Activated naive CD8-positive, alpha-beta T cell treated with anti-CD3 and anti-CD28 coated beads, Interleukin-2, amount 50 U/mL, for 24 hours (primary cell): ENCODE measurements at places on chromosomes 4 and X.

DNA sequence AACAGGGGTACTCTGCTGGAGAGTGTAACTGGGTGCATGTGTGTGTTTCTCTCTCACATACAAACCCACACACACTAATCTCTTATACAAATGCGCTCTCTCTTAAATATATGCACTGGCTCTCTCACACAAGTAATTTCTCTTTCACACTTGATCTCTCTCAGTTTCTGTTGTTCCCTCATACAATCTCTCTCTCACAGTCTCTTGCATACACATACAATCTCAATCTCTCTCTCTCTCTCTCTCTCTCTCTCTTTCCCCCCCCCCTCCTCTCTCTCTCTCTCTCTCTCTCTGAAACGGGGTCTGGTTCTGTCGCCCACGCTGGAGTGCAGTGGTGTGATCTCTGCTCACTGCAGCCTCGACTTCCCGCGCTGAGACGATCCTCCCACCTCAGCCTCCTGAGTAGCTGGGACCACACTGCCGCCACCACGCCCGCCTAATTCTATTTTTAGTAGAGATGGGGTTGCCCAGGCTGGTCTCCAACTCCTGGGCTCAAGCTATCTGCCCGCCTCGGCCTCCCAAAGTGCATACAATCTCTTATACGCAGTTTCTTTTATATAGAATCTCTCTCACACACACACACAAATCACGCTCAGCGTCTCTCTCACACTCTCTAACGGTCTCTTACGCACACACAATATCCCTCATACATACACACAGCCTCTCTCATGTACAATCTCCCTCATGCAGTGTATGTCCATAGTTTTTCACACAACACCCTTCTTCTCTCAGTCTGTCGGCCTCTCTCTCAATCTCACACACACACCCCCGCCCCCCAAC is 518 bp upstream of the FAM241A start:
- peaks cover 39% of the 10 kb centered on the region for H3K4me1 ChIP-seq
- H3K36me3 ChIP-seq, result peaks cover 7% of the 10 kb centered on the region
- H3K27me3 ChIP-seq, result no peaks in the 10 kb centered on the region
- DNase-seq, result no peak
- H3K27ac ChIP-seq, result peak overlapping the region; percentile 4

- H3K27me3 ChIP-seq, result no peaks in the 10 kb centered on the region
- peaks cover 54% of the 10 kb centered on the region for H3K4me1 ChIP-seq
- DNase-seq, result peak; percentile 39
- H3K4me3 ChIP-seq, result peak overlapping the region; percentile 99
- H3K27ac ChIP-seq, result peak overlapping the region; percentile 96
Observed at GRCh38 chr4:26321373-26322221, 783 bp downstream of the RBPJ start.

DNA sequence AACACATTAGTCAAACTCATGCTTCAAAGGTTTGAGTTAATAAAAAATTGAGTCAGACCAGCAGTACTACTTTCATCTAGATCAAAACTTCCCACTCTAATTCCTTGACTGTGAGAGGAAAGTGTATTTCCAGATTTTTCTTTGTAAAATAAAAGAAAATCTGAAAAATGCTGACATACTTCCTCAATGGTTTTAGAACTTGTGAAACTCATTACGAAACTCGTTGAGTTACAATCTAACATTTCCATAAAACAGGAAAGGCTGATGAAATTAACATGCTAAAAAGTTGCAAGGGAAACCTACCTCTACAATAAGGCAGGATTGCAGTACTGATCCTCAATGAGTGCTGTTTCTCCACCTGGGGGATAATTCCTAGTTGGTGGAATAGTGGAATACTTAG is 217.8 kb upstream of the HCCS start:
- no peaks in the 10 kb centered on the region for H3K36me3 ChIP-seq
- no peak overlapping the region for H3K4me3 ChIP-seq

- H3K36me3 ChIP-seq, result no peaks in the 10 kb centered on the region
- peaks cover 1% of the 10 kb centered on the region for H3K4me1 ChIP-seq
- peak; percentile 50 for DNase-seq
- H3K4me3 ChIP-seq, result no peak overlapping the region
Observed at GRCh38 chr4:107736924-107737448, 17.0 kb upstream of the PAPSS1 start.

GRCh38 chr4:107719922-107720722 is at the start of gene PAPSS1:
PAPSS1 (minus strand) TSS chr4:107720234; CDS start chr4:107720179, 55 bp downstream.
- peak within 1 kb of the TSS; percentile 87 for H3K27ac ChIP-seq
- H3K4me1 ChIP-seq, result peaks cover 33% of the 10 kb centered on the region
- H3K36me3 ChIP-seq, result peaks cover 4% of the 10 kb centered on the region
- peak; percentile 94 for DNase-seq

DNA sequence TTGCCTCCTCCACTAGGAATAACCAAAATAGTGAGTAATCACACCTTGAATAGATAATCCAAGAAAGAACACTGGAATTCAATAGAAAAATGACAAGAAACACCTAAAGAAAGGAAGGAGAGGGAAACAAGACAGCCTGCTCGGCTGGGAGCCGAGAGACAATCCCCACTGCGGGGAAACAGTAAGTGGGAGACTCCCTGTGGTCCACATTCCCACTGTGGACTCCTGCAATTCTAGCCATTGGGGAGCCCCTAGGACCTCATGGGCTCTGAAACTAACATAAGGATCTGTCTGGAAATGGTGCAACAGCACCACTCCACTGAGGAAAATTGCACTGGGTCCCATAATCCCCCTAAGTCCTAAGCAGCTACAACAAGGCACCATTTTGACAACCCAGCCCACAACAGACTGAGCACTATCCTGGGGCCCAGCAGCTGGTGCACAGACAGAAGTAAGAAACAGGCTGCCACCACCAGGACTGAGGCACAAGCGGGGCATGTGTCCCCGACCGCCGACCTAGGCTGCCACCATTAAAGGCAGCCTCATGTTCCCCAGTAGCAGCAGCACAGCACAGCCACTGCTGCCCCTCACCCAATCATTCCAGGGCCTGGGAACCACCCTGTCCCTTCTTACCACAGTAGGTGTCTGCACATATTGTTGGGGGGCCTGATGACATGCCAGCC is 14.2 kb downstream of the LRBA start:
- no peak for DNase-seq
- no peaks in the 10 kb centered on the region for H3K27me3 ChIP-seq
- H3K4me3 ChIP-seq, result no peak overlapping the region
- peaks cover 28% of the 10 kb centered on the region for H3K36me3 ChIP-seq
- H3K4me1 ChIP-seq, result peaks cover 52% of the 10 kb centered on the region

DNA sequence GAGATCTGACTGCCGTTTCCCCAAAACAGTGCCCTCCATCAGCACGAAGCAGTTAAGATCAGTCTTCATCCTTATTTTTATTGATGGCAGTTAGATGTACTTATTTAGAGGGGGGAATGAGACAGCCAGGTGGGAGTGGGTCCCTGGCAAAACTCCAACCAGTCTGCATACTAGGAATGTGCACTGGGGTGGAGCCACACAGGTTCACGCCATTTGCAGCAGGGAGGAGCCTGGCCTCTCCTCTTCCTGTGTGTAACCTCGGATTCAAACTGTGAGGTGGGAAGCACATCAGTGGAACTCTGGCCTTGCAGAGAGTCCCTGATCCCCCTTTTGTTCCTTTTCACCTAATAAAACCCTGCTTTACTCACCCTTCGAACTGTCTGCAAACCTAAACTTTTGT is 987.7 kb upstream of the GRIA3 start:
- no peak overlapping the region for H3K27ac ChIP-seq
- no peaks in the 10 kb centered on the region for H3K4me1 ChIP-seq
- H3K4me3 ChIP-seq, result no peak overlapping the region
- no peaks in the 10 kb centered on the region for H3K27me3 ChIP-seq
- DNase-seq, result no peak

GRCh38 chrX:46978341-46979291 is 66.4 kb downstream of the JADE3 start:
- H3K36me3 ChIP-seq, result no peaks in the 10 kb centered on the region
- peak; percentile 79 for DNase-seq
- H3K4me1 ChIP-seq, result peaks cover 1% of the 10 kb centered on the region
- H3K27me3 ChIP-seq, result no peaks in the 10 kb centered on the region
- no peak overlapping the region for H3K4me3 ChIP-seq

GRCh38 chr4:82652062-82652461 is 90.3 kb upstream of the TMEM150C start:
- H3K36me3 ChIP-seq, result no peaks in the 10 kb centered on the region
- H3K4me1 ChIP-seq, result no peaks in the 10 kb centered on the region
- DNase-seq, result no peak
- H3K4me3 ChIP-seq, result no peak overlapping the region

DNA sequence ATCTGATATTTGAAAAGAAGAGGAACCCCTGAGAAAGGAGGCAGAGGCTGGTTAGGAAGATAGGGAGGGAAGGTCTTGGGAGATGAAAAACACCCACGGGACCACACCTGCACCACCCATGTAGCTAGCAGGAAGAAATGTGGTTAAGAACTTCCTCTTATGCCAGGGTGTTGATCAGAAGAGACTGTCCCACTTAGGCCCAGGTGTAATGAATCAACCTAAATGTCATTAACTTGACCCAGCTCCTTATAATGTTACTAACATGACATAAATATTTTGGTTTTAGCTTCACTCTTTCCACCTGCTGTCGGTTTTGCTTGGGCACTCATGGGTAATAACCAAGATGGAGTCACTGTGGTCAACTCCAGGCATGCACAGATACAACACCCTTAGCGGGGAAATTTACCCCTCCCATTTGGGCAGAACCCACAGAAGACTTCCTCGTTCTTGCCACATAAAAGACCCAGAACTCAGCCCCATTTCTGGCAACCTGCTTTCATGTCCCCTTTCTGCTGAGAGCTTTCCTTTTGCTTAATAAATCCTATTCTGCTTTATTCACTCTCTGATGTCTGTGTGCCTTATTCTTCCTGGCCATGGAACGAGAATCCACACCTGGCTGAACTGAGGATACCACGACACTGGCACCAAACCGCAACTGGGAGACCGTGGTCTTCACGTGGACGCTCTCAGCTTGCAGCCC is 46.8 kb downstream of the ZNF141 start:
- no peak overlapping the region for H3K4me3 ChIP-seq
- no peaks in the 10 kb centered on the region for H3K27me3 ChIP-seq
- H3K27ac ChIP-seq, result no peak overlapping the region
- H3K36me3 ChIP-seq, result peaks cover 43% of the 10 kb centered on the region

DNA sequence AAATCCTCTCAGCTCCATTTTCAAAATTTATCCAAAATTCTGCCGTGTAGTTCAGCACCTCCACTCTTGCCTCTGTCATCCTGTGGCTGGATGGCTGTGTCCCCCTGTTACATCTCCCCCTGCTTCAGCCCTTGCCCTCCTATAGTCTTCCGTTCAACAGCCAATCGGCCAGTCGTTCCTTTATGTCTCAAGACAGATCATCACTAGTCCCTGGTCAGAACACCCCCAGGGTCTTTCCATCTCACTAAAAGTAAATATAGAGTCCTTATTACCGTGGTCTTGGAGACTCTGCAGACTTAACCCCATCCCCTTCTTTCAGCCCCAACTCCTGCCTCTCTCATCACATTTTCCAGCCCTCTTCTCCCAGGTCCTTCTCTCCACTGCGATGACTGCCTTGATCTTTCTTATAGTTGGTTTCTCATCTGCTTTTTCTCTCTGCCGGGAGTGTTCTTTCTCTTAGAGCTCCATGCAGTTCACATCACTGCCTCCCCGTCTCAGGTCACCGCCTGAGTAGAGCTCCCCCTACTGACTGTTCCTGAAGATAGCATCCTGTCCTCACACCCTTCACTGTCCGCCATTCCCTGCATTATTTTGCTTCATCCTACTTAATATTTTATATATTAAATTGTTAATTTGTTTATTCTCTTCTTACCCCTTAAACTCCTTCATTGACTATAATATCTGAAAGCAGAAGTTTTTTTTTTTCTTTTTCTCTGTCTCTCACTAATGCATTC is 736.9 kb upstream of the MAGEB2 start:
- no peaks in the 10 kb centered on the region for H3K36me3 ChIP-seq
- H3K4me3 ChIP-seq, result no peak overlapping the region
- no peak overlapping the region for H3K27ac ChIP-seq
- no peaks in the 10 kb centered on the region for H3K4me1 ChIP-seq
- DNase-seq, result no peak
- H3K27me3 ChIP-seq, result no peaks in the 10 kb centered on the region

GRCh38 chrX:2284601-2285000 is 216.2 kb downstream of the DHRSX start:
- no peak overlapping the region for H3K27ac ChIP-seq
- H3K27me3 ChIP-seq, result no peaks in the 10 kb centered on the region
- no peak overlapping the region for H3K4me3 ChIP-seq
- H3K36me3 ChIP-seq, result peaks cover 30% of the 10 kb centered on the region
- no peak for DNase-seq

DNA sequence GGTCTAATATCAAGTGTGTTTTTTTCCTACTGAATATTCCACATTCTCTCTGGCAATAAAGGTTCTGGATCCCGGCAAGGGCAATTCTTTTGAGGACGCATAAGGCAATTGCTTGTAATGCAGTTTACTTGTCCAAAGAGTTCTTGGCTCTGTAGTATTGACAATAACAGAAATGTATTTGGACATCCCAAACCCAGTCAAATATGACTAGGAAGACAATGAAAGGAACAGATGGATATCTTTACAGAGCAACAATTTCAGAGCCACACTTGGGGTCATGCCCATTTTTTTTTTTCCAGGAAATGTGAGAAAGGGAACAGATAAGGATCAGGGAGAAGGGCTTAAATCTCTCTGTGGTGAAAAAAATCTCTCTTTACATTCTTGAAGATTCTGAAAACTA is 12.2 kb downstream of the GK2 start:
- H3K27ac ChIP-seq, result no peak overlapping the region
- H3K27me3 ChIP-seq, result no peaks in the 10 kb centered on the region
- DNase-seq, result no peak
- H3K4me1 ChIP-seq, result no peaks in the 10 kb centered on the region

DNA sequence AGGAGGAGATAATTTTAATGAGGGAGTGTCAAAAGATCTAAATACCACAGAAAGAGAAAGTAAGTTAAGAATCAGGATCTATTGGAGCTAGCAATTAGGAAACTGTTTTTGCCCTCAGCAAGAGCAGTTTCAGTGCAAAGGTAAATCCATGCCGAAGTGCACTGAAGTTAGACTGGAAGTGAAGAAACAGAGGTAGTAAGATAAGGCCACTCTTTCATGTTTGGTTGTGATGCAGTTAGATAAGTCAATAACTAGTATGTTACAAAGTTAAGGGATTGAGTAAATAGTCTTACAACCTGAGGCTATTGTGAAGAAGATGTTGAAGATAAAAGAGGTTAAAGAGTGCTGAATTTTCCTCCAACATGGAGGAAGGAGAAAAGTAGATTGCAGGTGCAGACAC is 46.7 kb upstream of the UCP1 start:
- DNase-seq, result no peak
- H3K4me1 ChIP-seq, result no peaks in the 10 kb centered on the region
- H3K36me3 ChIP-seq, result no peaks in the 10 kb centered on the region
- no peak overlapping the region for H3K4me3 ChIP-seq

GRCh38 chr4:80138551-80139538 is 58.5 kb upstream of the PRDM8 start:
- H3K4me3 ChIP-seq, result no peak overlapping the region
- peak overlapping the region; percentile 41 for H3K27ac ChIP-seq
- H3K36me3 ChIP-seq, result no peaks in the 10 kb centered on the region

DNA sequence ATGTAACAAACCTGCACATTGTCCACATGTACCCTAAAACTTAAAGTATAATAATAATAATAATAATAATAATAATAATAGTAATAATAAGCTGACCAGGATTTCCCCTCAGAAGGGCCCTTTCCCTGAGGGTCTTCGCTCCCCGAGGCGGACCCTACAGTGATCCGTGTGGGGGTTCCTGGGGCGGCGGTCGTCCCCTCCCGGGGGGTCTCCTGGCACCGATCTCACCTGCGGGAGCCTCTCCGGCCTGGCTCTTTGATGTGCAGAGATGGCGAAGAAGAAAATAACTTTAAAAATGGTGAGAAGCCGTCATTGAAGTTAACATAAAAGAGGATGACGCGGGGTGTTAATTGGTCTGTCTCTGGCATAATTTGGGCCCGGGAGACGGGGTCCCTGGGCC is 48.2 kb upstream of the PPP2R3B start:
- no peak overlapping the region for H3K4me3 ChIP-seq
- peaks cover 4% of the 10 kb centered on the region for H3K4me1 ChIP-seq
- no peaks in the 10 kb centered on the region for H3K36me3 ChIP-seq
- H3K27ac ChIP-seq, result no peak overlapping the region
- peaks cover 4% of the 10 kb centered on the region for H3K27me3 ChIP-seq
- no peak for DNase-seq
